ENCODE measurements at places on chromosomes 2 and 18.

DNA sequence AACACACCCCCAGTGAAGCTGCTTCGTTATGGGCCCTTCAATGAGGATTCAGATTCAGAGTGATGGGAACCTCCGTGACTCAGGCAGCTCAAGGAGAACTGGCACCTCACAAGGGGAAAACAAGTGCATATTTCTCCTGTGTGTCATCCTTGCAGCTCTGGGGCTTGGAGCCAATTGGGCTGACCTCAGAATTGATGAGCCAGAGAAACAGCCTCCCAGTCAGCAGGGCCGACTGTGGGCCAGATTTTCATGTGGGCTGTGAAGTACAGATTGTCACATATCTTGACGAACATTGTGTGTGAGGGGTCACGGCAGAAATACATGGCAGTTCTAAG is 189.6 kb upstream of the SP5 start:
- no peak for DNase-seq

- no peak for DNase-seq
Measured at GRCh38 chr2:36006444-36006843, 349.1 kb upstream of the CRIM1 start.

- DNase-seq: peak; percentile 57
Measured at GRCh38 chr2:19868701-19869580, 32.8 kb downstream of the TTC32 start.

GRCh38 chr18:62710417-62710816 is 4.9 kb upstream of the PHLPP1 start:
- no peak for DNase-seq

DNA sequence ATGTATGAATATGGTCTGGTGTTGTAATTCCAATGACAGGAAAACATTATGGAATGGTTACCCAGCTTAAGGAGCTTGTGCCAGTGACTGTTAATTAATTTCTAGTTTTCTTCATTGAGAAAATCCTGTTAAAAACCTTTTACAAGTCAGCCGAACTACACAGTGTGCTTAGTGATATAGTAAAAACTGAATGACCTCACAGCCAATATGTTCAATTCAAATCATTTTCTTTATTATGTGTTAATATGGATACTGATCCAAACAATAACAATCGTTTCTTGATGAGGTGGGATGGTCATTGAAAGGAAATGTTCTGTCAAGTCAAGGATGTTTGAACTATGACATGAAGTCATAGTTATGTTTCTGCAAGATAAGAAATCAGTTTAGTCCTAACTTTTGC is 41.6 kb upstream of the RMDN2 start:
- DNase-seq: no peak

- no peak for DNase-seq
Measured at GRCh38 chr18:9750112-9750511, 42.0 kb downstream of the RAB31 start.

- no peak for DNase-seq
Measured at GRCh38 chr2:3396920-3397559, 17.5 kb downstream of the TRAPPC12 start.

- DNase-seq: no peak
Measured at GRCh38 chr18:31042406-31043181, at the start of gene DSC3. TSS of gene DSC3 (minus strand) at chr18:31042742. CDS start at chr18:31042660, 82 bp downstream.

DNA sequence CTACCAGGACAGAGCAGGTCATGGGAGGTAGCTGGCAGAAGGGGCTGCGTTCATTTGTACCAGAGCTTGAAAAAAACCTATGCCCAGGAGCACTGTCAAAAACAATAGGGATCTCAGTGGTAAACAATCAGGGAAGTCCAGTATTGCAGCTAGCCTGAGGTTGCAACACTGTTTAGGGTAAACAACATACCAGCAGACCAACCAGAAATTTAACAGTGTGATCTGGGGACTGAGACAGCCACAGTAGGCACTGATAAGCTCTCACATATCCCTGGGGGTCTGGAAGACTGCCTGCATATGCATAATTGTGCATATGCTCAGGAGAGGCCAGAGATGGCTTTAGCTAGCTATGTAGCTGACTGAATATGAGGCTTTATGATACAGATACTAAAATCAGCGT is 12.0 kb upstream of the ZCCHC2 start:
- no peak for DNase-seq

- no peak for DNase-seq
Measured at GRCh38 chr2:134167015-134167414, 86.9 kb upstream of the MGAT5 start.

- no peak for DNase-seq
Measured at GRCh38 chr2:56474412-56475158, 290.8 kb downstream of the CCDC85A start.

DNA sequence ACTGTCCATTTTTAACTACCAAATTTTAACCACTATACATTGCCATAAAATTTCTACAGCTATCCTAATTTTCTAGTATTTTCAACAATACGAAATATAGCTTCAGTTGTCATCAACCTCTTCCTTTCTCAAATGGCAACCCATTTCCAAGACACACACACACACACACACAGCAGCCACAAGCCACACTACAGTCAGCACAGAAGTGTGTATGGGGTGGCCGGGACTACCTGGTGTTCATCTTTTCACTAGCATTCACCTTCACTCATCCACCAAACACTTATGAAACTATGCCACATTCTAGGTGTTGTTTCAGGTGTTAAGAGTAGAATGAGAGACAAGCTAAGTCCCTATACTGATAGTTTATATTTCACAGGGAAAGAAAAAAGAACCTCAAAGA is 62.9 kb downstream of the EIF2AK3 start:
- DNase-seq: no peak

GRCh38 chr2:85611705-85612587 is at the start of gene C2orf68:
TSS of gene C2orf68 (minus strand) at chr2:85612066. CDS start at chr2:85611984, 82 bp downstream.
- DNase-seq: peak; percentile 73

DNA sequence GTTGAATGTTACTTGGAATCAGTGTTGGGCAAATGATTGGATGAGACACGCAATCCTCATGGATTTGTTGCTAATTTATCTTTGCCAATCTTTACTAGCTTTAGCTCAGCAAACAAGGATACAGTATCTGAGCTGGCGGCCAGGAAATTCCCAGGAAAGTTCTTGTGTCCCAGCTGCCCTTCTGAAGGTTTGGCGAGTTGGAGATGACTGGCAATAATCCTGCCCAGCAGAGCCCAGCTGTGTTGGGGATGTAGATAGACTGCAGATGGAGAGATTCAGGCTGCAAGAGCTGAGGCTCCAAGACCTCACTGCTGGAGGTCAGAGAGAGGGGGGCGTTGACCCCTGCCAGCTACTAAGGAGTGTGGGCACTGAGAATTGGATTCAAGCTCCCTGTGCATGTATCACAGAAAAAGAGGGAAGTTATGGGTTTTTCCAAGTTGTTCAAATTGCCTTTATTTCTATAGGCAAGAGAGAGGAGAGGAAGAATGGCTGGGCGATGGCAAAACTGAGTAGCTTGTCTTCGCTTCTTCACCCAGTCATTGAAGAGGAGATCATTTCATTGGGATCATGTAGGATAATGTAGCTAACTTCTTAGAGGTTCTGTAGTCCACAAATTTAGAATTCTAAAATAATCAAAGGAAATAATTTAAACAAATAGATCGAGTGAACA is 506.8 kb upstream of the LRATD1 start:
- no peak for DNase-seq

DNA sequence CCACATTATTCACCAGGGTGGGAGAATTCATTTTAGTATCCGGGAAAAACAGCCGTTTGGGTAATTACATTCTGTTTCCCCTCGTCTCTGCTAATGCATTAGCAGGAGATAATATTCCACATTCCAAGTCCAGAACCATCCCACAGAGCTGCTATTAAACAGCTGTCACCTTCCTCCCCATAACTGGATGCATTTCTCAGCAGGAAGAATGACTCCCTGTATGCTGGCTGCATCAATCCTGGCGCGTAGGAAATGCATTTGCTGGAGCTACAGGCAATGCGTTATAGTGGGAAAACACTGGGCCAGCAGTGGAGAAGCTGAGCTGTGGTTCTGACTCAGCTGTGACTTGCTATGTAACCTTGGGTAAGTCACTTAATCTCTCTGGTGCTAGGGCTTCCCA is 246.0 kb downstream of the CLIP4 start:
- DNase-seq: no peak

GRCh38 chr2:174341293-174341994 is 6.7 kb downstream of the SP9 start:
- DNase-seq: peak; percentile 87

- no peak for DNase-seq
Measured at GRCh38 chr2:56571074-56571473, 387.3 kb downstream of the CCDC85A start.

DNA sequence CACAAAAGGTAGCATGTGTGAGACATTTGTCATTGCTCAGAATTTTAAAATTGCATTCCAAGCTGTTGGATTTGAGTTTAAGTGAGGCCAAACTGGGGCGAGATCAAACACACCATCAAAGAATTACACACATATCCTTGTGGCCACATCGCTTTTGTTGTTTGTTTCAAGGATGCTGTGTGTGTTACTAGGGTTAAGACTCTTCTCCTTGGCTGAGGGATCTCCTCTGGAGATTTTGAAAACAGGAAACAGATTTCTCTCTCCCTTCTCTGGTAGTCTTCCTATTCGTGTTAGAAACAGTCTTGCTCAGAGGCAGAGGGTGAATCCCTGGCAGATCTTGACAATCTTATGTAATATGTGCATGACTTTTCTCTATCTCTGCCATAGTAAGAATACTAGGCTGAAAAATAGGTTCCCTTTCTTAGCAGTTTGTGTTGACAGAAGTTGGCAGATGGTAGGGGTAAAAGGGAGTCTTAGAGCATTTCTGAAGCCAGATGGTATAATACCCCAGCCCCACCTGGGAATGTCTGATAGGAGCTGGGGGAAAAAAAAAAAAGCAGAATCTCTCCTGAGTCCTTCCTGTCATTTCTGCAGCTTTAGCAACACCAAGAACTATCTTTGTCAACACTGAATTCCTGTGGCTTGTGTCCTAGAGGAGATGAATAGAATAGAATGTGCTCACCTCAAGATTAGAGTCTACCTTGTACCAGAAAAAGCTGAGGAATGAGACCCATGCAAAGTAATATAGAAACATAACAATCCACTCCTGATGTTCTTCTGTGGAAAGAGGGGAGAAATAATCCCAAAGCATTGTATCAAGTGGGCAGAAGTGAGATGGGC is 101.8 kb downstream of the XRCC5 start:
- no peak for DNase-seq

GRCh38 chr18:985212-985661 is 80.6 kb downstream of the ADCYAP1 start:
- DNase-seq: no peak

- DNase-seq: no peak
Measured at GRCh38 chr2:170930991-170931266, 1.9 kb downstream of the GORASP2 start.

DNA sequence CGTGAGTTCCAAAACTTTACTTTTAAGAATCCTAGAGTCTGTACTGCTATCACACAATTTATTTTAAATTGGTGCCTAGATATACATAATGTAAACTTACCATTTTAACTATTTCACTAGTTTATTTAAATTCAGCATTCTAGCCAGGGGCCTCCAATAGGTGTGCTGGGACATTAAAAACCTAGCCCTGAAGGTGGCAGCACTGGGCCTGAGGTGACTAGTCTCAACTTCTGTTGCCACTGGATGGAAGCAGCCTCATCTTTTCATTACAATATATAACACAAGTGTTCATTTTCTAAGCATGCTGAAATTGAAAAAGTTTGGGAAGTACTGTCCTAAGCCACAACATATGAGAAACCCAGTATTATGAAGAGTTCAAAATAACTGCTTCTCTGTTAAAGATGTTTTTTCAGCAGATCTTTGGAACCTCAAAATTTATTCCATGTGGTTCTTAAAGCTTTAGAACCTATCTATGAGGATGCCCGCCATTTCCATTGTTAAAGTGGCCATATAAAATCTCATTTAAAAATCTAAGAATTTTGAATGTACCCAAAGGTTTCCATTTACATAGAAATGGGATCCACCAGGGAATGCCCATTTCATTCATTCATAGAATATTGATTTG is 2.9 kb upstream of the RBBP8 start:
- DNase-seq: peak; percentile 75

GRCh38 chr18:67932271-67932670 is 415.8 kb upstream of the DSEL start:
- DNase-seq: no peak

DNA sequence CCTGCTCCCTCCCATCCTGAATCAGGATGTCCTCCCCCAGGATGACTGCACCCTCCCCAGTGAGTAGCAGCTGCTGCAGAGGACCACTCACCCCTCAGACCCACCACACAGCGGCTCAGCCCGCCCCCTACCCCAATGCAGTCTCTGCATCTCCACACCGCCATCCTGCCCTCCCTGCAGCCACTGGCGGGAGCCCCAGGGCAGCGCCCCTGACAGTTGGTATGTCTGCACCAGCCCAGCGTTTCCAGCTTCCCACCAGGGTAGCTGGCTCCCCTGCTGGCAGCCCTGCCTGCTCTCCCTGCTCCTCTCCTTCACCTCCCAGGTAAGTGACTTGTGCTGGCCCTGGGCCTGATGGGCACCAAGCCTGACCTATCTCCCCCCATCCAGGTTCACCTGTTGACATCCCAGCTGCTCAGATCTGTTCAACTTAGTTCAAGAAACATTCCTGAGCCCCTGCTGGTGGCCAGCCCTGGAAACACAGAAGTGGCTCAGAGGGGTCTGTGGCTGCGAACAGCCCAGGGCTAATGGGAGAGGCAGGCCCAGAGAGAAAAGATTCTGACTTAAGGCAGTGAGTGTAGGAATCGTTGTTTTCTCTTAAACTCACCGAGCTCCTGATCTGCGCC is 117.7 kb upstream of the RAB6C start:
- no peak for DNase-seq

- DNase-seq: no peak
Measured at GRCh38 chr2:166090346-166090745, 37.5 kb downstream of the SCN1A start.

- no peak for DNase-seq
Measured at GRCh38 chr2:210568108-210568507, 11.7 kb downstream of the CPS1 start.

DNA sequence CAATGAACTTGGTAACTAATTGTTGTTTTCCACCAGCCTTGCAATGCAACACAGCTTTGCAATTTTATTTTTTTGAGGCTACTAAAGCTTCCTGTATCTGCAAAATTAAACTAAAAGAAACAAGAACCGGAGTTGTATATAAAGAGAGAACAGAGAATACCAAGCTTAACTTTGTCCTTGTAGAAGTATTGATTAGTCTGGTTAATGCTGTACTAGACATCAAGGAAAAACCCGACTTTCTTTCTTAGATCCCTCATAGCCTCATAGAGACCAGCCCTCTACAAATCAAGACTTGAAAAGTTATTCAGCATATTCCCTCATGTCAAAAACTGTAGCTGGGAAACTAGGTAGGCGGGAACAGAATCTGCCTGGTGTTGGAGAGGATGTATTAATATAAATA is 1.7 kb upstream of the ASAP2 start:
- no peak for DNase-seq

DNA sequence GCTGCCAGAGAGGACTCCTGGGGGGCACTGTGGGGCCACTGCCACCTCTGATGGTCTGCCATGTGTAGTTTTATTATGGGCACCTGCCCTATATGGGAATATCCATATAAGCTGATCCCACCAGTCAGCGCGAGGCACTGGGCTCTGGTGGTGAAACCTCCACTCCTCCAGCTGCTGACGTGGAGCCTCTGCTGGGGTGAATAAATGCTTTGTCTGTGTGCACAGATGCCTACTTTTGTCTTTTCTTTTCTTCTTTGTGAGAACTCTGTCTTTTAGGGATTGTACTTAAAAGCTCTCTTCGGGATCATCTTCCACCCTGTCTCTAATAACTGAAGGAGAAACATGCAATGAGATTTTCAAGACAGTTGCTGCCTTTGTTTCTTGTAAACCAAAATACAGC is 68.9 kb upstream of the NCK2 start:
- no peak for DNase-seq
